Left lung (tissue), 14 donors: ENCODE measurements at places on chromosomes 4 and X. TPM values are rescaled to one million over a fixed set of nuclear protein-coding genes. Genes with fewer than 3 reads are reported as not detected.

GRCh38 chr4:173573286-173573685 lies 43.3 kb upstream of the HAND2 start:
- DNase-seq = no peak

S100G gene
- total RNA-seq = not detected

TMSB15A gene
- total RNA-seq = 4.1 TPM

TMPRSS11B gene
- not detected for total RNA-seq

FANCB gene
- 2.6 TPM for total RNA-seq

ADGRG2 gene
- total RNA-seq = 2.4 TPM

DNA sequence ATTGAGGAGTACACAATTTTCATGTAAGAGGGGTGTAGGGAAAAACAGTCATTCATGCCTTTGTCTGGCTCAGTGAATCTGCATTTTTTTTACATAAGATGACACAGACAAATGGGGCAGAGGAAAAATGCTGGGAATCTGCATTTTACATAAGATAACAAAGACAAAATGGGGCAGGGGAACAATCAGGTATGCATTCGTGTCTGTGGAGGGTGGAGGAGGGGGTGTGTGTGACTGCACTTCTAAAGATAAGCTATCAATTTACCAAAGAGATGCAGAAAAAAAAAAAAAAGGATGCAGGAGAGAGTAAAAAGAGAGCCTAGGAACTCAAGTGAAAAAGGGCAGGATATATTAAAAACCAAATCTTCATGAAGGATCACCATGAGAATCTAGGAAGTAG lies 637.4 kb downstream of the ZNF674 start:
- no peak for DNase-seq

- no peak for DNase-seq
Observed at GRCh38 chr4:109094056-109094455, 208.4 kb downstream of the COL25A1 start.

DNA sequence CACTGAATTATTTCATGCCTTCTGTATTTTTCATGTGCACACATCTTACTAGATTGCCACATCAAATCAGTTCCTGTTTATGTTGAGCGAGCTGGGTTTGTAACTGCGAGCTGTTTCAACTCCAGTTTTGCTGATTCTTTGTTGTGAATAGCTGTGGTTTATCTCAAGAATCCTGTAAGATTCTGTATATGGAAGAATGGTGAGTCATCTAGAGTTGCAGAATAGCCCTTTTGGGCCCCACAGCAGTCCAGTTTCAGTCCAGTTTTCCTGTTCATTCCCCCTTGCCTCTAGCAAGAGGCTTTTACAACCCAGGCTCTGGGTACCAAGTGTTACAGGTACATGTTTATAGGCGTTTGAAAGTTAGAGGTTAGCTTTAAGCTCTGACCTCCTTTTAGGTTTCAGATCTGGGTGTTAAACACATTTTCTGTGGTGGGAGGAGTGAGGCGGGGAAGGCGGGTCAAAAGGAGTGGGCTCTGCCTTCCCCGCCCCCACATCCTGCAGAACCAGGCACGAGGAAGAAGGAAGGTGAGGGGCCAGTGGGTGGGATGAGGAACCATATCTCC lies 32.7 kb downstream of the TBC1D14 start:
- DNase-seq = no peak

FMR1NB gene
- total RNA-seq = not detected

GRCh38 chr4:174708381-174708780 lies 120.7 kb downstream of the GLRA3 start:
- no peak for DNase-seq

LGI2 gene
- total RNA-seq = 7.7 TPM

GRCh38 chrX:143634309-143634662 lies 1.6 kb downstream of the SLITRK4 start:
- no peak for DNase-seq

TLR3 gene
- 44.2 TPM for total RNA-seq

WDFY3 gene
- total RNA-seq = 86.7 TPM

GRCh38 chrX:13015536-13016236 lies 28.7 kb downstream of the FAM9C start:
- no peak for DNase-seq

- DNase-seq = no peak
Observed at GRCh38 chr4:40916880-40917279, 167.1 kb downstream of the NSUN7 start.

- DNase-seq = no peak
Observed at GRCh38 chrX:71365356-71365874, 742 bp upstream of the TAF1 start.

STBD1 gene
- 8.8 TPM for total RNA-seq

GRCh38 chrX:108344216-108344615 lies 94.0 kb downstream of the COL4A6 start:
- no peak for DNase-seq

DNA sequence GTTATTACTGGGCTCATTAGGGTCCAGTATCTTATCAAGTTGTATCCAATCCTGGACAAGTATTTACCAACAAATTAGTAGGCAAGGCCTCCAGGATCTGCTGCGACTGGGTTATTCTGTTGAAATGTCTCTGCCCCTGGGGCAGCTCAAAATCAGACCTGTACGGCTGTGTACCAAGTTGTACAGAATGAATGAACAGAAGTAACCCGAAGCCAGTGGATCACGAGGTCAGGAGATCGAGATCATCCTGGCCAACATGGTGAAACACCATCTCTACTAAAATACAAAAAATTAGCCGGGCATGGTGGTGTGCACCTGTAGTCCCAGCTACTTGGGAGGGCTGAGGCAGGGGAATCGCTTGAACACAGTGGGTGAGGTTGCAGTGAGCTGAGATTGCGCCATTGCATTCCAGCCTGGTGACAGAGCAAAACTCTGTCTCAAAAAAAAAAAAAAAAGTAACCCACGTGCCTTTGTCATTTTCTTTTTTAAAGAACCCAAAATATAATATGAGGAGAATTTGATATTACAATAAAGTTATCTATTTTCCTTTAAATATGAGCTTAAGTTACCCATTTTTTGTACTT lies 127.3 kb downstream of the CBR4 start:
- DNase-seq = no peak

- no peak for DNase-seq
Observed at GRCh38 chr4:145734576-145735346, 54.8 kb downstream of the C4orf51 start.

GUCY1B1 gene
- 23.2 TPM for total RNA-seq

DNA sequence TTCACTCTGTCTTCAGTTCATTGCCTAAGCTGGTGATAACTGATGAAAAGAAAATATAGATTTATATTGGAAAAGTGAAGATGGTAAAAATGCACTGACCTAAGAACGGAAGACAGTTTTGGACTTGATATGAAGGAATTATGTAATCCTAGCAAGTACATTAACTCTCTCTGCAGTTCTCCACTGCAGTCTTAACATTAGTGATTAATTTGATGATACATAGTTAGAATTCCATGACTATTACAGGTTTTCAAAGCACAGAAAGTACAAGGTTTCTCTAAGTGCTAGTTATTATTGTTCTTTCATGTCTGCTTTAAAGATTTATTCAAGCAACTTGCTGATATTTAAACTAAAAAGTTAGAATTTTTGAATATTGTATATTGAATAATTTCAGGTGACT lies 1591.7 kb upstream of the ADGRL3 start:
- no peak for DNase-seq

DNA sequence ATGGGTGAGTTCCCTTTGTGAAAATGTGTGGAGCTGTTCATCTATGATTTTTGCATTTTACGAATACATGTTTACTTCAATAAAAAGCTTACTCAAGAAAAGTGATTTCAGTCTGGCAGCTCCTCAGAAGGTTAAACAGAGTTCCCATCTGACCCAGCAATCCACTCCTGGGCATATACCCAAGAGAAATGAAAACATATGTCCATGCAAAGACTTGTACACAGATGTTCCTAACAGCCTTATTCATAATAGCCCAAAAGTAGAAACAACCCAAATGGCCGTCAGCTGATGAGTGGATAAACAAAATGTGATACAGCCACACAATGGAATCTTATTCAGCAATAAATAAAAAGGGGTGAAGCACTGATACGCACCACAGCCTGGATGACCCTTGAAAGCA lies 20.8 kb downstream of the CLCN4 start:
- no peak for DNase-seq

DNA sequence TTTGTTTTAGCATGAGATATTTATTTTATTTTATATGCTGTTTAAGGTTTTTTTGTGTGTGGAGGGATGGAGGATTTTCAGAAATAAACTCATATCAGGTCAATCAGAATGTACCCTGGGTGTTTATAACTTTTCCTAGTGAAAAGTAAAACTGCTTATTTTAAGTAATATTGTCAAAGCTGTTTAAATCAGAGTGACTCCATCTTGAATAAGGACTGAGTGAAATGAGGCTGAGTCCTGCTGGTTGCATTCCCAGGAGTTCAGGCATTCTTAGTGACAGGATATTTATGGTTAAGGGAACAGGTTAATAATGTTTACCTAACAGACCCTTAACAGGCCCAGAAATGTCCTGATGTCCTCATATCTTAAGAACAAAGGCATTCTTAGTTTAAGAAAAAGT lies 1160.9 kb upstream of the PCDH7 start:
- DNase-seq = no peak

DNA sequence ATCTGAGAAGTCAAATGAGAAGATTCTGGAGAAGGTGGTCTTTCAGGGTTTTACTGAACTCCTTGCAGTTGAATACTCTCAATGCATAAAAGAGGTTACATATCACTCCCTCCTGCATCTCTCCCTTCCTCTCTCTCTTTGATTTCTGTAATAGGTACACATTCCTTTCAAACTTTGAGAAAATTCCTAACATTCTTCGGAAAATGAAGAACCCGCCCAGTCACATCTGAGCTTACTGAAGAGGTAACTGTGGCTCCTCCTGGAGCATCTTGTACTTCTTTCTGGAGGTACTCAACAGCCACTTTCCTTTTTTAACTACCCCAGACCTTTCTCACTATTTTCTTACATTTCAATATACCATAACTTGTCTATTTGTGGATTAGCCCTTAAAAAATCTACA lies 24.7 kb downstream of the NDST3 start:
- DNase-seq = no peak

CCSER1 gene
- total RNA-seq = 9.0 TPM

DNA sequence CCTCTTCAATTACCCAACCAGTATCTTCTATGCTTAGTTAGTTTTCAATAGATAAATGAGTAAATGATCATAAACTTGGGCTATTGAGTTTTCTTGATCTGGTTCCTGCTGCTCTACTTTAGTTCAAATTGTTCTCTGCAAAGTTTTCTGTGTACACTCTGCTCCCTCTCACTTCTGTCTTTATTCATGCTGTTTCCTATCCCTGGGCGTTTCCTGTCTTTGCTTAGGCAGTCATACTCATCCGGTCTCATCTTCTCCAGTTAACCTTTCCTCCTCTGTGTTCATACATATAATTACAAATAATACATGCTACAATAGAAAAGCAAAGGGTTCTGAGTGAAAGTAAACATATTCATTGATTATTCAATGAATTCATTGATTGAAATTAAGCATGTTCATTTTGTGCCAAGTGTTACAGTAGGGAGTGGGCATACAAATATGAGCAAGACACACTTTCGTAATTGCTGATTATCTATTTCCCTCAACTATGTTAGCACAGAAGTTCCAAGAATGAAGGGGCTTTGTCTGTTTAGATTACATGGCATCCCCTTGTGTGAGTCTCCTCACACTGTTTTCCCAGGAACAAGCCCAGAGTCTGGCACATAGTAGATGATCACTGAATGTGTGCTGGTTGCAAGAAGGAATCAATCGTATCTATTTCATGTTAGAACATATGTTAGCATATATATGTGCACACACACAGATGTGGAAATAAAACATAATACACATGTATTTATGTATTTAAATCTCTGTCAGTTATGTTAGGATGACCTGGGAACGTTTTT lies 1.1 kb downstream of the RAB39B start:
- DNase-seq = no peak

GRCh38 chr4:120754590-120754989 lies 167.9 kb downstream of the PRDM5 start:
- no peak for DNase-seq

DNA sequence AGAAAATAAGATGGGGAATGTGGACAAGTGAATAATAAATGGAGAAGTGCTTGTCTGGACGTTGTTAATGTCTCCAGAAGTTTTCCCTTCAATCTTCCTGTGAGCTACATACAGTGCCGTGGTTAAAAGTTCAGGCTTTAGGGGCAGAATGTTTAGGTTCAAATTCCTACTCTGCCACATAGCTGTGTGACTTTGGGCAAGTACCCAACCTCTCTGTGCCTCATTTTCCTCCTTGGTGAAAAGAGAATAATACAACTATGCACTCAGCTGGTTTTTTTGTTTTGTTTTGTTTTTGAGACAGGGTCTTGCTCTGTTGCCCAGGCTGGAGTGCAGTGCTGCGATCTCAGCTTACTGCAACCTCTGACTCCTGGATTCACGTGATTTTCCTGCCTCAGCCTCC lies 143.5 kb downstream of the CHIC2 start:
- no peak for DNase-seq

DNA sequence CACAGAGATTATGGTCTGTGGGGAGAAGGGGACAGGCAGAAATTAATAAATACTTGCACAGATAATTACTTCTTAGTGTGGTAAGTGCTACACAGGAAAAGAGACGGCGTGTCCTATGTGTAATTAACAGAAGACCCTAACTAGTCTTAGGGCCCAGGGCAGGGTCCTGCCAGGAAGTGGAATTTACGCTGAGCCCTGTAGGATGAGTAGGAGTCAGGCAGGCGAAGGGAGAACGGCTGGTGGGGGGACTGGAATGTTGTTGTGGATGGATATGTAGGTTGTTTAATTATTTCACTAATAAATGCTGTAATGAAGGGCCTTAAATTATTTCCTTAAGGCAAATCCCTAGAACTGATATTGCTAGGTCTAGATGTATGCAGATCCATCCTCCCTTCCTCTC lies 26.7 kb upstream of the MFAP3L start:
- no peak for DNase-seq

SPON2 gene
- total RNA-seq = 94.2 TPM
